NCI-H1417 treated with DMSO at 0.1 percent for 48 hours (cell line): ENCODE measurements at places on chromosomes 7 and 10.

DNA sequence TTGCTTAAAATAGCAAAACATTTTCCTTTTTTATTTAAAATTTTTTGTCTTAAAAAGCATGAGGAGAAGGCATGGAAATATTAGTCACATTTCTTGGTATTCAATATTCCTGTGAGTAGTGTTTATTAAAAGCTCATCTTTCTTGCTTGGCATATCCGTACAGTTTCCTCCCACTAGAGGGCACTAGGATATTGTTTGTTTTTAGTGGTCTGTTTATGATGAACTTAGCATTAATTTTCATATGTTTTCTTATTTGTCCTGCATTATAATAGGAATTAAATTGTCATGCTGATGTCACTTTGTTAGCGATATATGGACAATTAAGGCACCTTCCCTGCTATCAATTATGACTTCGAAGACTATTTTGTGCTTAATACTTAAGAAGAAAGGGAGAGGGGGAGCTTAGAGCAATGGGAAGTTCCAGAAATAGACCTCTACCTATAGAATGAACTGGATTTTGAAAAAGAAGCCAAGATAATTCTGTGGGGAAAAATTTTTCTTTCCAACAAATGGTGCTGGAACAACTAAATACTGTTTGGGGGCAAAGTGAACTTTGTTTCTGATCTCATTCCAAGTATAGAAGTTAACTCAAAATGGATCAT, 91.0 kb upstream of the STRIP2 start:
- DNase-seq, result peak; percentile 12

DNA sequence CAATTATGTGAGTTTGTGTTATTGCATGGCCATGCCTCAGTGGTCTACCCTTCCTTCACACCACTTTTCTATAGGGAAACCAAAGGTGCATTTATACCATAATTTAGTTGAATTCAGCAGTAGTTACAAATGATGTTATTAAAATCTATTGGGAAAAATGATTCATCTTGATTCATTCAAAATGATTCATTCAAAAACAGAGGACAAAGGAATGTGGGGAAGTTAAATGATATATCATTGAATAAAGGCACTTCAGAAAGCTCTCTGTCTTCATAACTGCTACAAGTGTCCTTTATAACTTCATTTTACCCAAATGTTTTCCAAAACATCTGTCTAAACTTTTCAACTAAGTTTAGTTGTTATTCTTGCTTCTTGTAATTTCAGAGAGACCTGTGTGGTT, 722.9 kb downstream of the GRM8 start:
- DNase-seq, result no peak

DNA sequence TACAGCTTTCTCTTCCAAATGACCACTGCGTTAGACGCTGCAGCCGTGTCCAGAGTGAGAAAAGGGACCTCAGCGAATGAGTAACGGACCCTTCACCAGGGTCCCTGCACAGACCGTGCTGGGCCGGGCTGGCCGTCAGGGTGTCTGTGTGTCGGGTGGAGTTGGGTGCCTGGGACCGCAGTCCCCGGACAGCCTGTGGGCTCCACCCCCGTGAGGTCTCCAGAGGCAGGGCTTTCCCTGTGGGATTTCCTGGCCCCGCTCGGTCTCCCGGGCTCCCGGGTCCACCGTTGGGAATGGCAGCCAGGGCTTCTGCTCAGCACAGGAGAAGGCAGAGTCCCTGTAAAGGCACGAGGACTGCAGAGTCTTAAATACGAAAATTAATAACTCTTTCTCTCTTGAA, 509.7 kb downstream of the TCERG1L start:
- DNase-seq, result no peak

DNA sequence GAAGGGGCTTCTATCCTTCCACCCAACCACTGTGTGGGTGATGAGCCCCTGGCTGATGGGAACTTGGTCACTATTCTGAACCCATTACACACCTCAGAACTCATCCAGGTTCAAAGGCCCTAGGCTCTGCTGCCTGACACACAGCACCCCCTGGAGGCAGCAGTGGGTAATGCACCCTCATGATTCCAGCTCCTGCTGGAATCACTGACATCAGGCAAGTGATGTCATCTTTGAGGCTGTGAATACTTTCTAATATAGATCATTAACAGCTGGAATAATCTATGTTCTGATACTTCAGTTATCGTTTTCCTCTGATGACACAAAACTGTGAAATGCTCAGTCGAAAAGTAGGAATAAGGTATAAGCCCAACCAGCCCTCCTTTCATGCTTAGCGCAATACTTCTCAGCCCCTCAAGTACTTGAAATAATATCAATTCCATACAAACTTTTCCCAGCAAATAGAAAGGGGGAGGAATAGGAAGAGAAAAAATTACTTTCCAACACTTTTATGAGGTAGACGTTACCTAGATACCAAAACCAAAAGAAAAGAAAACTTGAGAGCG, 7.5 kb upstream of the RBP3 start:
- DNase-seq, result no peak

- no peak for DNase-seq
These were observed 222.8 kb downstream of the GALNT17 start for GRCh38 chr7:71354716-71355115.

DNA sequence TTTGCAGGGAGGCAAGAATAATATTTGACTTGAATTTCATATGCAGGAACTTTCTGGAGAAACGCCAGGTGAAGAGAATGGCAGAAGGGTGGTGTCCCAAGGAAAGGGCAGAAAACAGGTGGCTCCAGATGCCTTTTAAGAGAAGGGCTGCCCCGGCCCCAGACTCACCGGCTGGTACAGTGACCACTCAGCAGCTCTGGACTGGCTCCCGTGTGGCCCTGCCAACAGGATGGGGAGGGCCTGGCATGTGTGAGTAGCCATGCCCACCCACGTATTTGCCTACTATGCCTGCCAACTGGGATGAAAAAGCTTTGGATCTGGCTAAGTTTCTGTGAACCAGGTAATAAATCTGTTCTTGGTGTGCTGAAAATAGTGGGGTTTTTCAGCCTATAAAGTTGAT, 159.5 kb downstream of the PRKAG2 start:
- no peak for DNase-seq

DNA sequence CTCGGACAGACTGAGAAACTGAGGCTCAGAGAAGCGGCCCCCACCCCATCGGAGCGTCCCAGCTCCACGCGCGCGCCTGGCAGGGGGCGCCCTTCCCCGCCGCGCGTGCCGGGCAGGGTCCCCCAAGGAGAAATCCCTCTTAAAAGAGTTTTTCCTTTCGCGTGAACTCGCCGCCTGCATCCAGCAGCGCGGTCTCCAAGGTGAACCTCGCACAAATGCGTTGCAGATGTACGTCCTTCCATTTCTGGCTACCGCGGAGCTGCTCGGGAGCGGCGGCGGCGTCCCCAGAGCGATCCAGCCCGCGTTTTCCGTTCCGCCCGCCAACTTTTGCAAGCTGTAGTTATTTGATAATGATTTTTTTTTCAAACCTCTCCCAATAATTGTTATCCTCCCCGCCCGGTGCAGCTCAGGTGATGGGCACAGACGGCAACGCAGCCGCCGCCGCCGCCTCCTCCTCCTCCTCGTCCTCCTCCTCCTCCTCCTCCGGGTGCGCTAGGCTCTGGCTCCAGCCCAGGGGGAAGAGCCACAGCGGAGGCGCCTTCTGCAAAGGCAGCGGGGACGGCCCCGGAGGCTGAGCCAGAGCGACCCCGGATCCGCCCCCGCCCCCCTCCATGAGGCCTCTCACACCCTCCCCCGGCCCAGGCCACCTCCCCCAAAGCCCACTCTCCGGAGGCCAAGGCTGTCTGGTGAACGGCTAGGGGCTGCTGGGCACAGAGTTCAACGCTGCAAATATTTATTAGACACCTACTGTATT, 74.0 kb upstream of the CUX1 start:
- no peak for DNase-seq

DNA sequence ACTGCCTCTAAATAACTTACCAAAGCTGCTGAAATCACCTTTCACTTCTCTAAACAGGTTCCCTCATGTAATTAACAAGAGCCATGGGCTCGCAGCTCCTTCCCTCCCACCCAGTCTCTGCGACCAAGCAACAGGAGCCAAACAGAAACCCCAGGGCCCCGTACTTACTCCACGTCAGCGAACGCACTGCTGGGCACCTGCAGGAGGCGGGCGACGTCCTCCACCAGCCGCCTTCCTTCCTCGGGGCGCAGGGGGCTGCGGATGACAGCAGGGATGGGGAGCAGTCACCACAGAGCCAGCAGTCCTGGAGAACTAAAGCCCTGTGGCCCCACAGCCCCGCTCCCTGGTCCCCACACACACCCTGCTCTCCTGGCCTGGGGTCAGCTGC, 477.0 kb downstream of the PTPRN2 start:
- no peak for DNase-seq

DNA sequence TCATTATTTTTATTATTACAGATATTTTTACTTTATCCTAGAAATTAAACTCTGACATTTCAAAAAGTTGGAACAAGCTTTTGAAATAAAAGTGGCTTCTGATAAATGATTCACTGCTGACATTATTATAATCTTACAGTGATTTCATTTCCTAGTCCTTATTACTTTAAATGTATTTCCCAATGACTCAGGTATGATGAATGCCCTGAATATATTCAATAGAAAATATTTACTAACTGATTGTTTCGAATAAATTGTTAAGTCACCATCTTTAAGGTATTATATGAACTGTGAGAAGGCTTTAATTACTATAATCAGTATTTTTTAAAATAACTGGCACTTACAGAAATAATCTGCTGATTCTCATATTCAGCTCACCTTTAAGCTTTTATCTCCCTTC, 21.6 kb downstream of the DKK1 start:
- DNase-seq, result no peak

DNA sequence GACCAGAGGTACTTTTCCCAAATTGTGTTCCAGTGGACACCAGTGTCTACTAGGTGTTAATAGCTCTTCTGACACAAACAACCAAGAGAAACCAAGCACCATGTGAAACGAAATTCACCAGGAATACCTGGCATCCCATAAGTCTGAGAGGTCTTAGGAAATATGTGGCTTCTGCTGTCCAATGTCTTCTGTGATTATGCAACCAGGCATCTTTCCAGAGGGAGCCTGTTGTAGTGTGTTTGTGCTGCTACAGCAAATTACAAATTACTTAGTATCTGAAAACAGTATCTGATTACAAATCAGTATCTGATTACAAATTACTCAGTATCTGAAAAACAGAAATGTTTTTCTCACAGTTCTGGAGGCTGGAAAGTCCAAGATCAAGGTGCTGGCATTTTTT, 133.6 kb upstream of the NPVF start:
- DNase-seq, result no peak

DNA sequence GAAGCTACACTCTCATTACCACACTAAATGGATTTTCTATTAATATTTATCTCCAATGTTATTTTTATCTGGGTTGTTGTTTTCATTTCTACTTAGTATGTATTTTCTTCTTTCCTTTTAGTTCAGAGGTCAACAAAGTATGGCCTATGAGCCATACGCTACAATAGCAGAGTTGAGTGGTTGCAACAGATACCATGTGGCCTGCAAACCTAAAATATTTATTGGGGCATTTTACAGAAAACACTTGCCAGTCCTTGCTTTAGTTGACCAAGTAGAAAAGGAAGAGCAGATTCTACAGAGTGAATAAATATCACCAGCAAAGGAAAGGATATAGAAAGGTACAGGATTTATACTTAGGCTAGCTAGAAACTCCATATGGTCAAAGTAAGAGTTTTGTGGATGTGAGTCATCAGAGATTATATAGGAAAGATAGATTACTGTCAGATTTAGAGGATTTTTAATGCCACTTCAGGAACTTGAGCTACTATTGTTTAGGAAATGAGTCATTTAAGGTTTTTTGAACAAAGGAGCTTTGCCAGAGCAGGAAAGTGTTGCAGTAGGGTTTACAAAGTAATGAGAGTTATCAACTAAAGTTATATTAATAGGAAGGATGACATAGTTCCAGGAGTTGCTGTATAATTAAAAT, 323.3 kb upstream of the KAT6B start:
- DNase-seq, result no peak

DNA sequence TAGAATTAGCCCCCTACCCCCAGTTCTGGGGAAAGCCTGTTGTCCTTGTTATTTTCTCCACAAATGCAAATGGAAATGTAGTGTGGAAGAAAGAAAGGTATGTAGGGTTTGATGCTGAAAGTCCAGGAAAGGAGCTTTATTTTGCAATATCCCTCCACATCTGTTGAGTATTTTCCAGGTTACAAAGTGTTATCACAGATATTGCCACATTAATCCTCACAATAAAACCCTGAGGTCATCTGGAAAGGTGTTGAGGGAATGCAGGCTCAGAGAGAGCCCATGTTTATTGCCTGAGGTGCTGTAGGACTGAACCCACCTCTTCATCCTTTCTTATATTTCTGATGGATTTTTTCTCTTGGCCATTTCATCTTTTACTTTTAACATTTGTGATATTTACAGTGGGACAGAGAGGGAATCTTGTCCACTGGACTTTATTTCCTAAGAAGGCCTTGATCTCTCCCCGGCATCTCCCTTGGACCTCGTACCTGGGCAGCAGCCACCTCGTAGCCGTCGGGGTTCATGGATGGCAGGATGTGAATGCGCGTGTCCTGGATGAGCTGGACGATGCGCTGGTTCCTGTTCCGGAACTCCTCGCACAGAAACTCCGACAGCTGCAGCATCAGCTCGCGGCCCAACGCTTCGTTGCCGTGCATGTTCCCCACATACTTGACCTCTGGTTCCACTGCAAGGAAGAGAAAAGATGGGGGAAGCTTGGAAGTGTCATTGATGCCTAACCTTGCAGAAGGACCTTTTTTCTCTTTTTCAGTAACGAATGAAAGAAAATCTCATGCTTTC, 6.0 kb downstream of the CPN1 start:
- DNase-seq, result no peak

DNA sequence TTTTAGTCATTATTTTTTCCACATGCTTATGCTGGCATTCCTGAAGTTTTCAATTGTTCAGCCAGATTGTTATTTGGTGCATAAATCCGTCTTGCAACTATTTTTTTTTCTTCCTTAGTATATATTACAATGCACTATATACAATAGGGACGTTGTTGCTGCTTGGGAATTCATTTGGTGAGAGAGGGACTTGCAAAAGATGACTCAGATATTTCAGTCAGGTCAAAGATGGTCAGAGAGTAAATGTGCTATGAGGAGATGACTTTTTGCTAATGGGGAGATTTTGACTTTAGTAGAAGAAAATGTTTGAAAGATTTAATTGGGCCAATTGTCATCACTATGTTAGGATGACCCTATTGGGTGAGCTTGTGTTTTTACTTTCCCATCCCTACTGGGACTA, 348.4 kb upstream of the MTPN start:
- no peak for DNase-seq

DNA sequence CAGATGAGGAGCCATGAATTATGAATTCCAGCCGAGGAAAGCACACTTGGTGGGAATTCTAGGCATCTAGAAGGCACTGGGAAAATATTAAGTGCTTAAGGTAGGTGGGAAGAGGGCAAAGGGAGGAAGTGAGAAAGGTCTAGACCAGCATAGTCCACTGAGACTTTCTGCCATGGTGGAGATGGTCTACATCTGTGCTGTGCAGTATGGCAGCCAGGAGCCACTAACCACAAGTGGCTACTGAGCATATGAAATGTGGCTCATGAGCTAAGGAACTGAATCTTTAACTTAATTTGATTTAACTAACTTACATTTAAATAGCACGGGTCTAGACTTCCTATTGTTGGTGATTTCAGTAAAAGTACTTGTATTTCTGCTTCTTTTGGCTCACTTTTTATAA, 82.5 kb upstream of the SEM1 start:
- DNase-seq, result no peak
